Ammon's horn (tissue), 1 donor: ENCODE measurements at places on chromosomes 2 and 18.

DNA sequence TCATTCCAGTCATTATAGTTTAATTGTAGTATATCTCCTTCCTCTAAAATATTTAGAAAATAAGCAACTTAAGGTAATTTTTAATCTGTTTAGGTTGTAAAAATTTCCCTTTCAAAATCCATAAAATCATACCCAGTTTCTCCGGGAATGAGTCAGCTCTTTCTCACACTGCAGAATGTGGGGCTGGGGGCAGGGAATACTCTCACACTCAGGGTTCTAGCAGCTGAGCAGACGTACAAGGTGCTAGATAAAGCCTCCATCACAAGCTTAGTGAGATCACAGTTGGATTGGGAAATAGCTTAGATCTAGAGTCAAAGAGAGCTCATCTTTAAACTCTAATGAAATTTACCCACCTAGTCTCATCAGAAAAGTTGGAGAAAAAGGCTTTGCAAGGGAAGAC is 79.9 kb upstream of the FAM237A start:
- DNase-seq = no peak

- DNase-seq = no peak
Observed at GRCh38 chr18:11653521-11653920, 35.5 kb upstream of the GNAL start.

GRCh38 chr2:82599021-82599420 is 1860.1 kb downstream of the SUCLG1 start:
- no peak for DNase-seq

DNA sequence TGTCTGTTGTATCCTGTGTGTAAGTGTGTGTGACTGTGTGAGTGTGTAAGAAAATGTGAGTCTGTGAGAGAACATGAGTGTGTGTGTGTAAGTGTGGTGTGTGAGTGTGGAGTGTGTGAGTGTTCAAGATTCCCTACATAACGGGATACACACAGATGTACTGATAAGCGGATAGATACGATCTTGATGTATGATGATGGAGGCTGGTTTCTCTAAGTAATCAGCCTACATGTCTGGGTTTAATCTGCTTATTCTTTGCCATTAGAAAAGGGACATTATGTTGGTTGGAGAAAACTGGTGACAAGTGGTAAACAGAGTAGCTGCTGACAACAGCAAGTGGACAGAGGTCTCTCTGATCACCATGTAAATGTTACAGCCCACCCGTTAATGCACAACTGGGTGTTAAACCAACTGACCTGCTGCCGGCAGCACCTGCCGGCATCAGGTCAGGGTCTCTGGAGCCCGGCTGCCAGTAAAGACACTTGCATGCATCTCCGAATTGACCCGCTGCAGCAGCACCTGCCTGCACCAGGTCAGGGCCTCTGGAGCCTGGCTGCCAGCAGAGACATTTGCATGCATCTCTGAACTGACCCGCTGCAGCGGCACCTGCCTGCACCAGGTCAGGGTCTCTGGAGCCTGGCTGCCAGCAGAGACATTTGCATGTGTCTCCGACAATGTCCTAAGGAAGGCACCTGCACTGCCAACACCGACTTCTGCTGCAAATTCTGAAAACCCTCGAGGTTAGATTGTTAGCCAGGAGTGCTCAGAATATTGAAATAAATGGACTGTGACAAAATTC is 87.5 kb downstream of the MBP start:
- DNase-seq = no peak

DNA sequence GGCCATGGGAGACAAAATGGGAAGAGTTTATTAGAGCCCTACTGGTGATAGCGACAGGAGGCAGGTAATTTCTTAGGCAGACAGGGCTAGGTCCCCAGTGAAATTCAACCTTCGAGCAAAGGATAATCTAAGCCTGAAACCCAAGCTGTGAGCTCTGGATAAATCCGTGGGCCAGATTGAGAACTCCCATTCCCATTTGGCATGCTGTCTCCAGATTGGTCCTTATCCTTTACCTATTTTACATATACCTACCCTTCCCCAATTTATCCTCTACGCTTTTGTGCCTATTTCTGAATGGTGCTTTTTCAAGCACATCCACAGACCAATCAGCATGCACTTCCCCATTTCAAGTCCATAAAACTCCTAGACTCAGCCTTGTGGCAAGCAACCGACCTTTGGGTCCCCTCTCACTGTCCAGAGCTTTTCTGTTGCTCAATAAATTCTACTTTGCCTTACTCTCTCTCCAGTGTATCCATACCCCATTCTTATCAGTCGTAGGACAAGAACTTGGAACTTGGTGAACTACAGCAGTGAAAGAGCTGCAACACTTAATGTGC is 268.0 kb downstream of the MYCN start:
- no peak for DNase-seq

DNA sequence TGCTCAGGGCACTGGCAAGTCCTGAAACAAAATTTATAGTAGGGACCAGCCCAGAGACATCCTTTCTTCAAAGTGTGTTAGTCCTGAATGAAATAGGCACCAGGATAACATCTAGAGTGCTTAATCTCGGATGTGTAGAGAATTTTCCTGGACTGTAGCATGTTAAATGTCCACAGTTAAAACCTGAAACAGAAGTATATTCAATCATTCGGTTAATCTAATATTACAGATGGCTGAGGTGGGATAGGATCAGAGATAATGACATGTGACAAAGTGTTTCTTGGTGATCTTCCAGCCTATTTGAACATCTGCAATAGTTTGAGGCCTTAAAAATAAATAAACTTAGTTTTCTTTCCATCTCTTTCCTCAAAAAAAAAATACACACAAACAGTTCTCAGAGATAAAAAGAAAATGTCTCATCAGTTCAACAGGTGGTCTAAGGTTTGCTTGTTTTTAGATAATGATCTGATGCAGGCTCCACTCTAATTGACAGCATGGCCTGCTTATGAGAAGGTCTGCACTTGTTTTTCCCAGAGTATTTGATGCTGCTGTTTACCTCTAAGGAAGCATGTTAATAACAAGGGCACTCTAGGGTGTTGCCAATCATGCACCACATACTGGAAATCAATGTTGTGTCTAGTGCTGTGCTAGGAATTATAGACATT is 25.9 kb downstream of the CNTNAP5 start:
- DNase-seq = no peak

DNA sequence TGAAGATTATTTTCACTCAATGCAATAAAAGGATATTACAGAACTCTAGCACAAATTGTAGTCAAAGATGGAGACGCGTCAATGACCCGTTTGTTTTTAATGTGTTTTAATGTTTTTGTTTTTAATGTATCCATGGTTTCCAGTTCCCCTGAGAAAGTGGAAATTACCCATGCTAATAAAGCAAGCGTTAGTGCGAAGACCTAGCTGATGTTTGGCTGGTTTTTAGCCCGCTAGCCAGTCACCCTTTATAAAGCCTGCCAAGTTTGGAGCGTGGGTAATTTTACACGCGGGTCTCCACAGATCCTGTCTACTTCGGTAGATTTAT is 430 bp upstream of the CHMP1B start:
- DNase-seq = no peak

DNA sequence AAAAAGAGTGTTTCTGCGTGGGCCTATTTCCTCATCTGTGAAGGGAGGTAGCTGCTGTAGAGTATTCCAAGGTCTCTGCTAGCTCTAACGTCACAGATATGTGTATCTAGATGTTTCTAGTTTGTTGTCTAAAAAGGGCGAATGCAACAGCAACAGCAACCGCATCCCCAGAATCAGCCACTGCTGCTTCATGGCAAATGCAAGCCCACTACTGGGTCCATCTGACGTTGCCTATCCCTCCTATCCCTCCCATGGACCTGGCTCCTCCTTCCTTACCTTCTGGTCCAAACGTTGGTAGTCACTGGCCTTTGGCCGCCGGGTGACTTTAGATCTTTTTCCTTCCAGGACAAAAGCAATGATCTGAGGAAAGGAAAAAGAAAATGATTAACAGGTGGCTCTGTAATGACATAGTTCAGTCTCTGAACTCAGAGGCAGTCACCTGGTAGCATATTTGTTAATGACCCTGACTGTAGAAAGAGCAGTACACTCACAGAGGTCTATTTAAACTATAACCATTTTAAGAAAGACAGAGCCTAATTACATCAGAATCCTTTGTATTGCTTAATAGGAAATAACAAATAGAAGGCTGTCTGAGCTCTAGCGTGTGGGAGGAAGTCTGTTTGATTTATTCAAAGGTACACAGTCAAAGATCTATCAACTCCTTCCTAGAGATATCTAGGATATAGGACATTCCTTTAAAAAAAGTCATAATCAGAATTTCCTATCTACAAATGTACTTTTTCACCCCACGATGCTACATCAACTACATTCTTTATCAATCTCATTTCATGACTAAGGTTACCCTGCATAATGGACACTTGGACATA is 2.9 kb downstream of the TGOLN2 start:
- DNase-seq = no peak

DNA sequence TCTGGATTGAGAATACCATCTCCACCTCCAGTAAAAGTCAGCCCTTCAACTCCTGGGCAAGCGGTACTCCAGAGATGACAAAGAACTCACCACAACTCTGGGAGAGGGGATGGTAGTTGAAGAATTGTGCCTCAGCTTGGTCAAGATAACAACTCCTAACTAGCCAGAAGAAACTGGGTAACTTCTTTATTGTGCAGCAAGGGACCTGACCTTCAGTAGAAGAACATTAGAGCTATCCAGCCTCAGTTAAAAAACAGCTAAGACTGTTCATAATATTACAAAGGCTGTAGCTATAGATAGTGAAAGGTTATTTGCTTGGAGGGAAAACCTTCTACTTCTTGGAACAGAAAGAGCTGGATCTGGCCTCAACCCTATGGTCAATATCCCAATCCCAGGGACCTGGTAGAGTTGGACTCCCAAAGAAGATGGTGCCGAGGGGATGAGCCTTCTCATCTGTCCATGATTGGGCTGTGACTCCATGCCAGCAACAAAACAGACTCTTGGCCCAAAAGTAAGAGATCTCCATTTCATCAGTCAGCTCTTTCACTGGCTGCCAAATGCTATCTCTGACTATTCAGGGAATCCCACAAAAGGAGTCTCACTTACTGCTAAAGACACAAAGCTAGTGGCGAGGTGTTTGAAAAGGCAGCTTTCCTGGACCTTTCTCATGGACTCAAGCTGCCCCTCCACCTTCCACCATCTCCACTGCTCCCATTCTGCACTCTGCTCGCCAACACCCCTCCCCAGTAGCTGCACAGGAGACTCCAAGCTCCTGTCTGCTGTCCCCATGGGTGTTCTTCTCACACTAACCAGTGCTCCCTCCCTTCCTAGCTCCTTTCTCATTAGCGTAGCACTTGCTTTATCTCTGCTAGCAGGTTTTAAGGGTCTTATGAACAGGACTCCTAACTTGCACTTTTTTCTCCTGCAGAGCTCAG is 145.8 kb downstream of the CAPN13 start:
- DNase-seq = no peak
